ENCODE measurements at places on chromosomes 1 and 21. TPM values are rescaled to one million over a fixed set of nuclear protein-coding genes. Genes with fewer than 3 reads are reported as not detected.
A peak's percentile ranks its signal among the peaks of the same experiment; 100 is the strongest.

The PCP4L1 gene
- not detected for polyA plus RNA-seq

The FAM163A gene
- polyA plus RNA-seq, result not detected

The HMCN1 gene
- 24.1 TPM for polyA plus RNA-seq

The NMNAT2 gene
- 0.28 TPM for polyA plus RNA-seq

The B3GALT5 gene
- polyA plus RNA-seq, result 0.03 TPM

The ZMYND12 gene
- 0.40 TPM for polyA plus RNA-seq

The MEF2D gene
- polyA plus RNA-seq, result 45.4 TPM

The CRNN gene
- not detected for polyA plus RNA-seq

The AGRN gene
- polyA plus RNA-seq, result 78.9 TPM

The CACYBP gene
- polyA plus RNA-seq, result 14.7 TPM

The POGZ gene
- 50.7 TPM for polyA plus RNA-seq

The OR10J1 gene
- not detected for polyA plus RNA-seq

The ATP6V1G3 gene
- polyA plus RNA-seq, result not detected

GRCh38 chr1:223364685-223365382, 858 bp upstream of the SUSD4 start:
- DNase-seq, result no peak

DNA sequence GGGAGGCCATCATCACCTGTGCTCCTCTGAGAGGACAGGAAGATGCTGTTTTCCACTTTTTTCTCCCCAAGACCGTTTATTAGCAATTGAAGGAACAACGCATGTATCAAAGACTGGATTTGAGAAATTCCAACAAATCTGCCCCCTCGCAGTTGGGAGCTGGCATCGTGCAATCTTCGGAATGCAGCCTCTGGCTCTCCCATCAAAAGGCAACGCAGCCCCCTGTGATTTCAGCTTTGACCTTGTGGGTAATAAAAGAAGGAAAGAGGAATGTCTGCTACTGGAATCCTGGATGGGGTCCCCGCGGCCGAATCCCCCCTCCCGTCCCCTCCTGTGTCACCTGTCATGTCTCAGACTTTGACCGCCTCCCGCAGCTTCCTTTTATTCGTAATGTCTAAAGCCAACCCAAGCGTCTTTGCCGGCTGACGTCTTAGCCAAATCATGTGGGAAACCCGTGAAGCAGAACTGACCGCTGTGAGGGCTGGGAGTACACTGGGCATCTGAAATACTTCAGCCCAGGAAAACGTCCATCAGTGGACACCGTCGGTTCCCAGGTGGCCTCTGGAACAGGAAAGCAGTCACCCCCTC, 101.5 kb downstream of the WDR4 start:
- DNase-seq, result no peak

GRCh38 chr1:202860744-202861419, 28.1 kb downstream of the RABIF start:
- DNase-seq, result peak; percentile 39

GRCh38 chr1:109516872-109517271, 7.3 kb upstream of the AMIGO1 start:
- no peak for DNase-seq

GRCh38 chr21:38441153-38441552, 57.1 kb downstream of the ERG start:
- no peak for DNase-seq

- no peak for DNase-seq
Measured at GRCh38 chr1:115505148-115505571, 136.6 kb upstream of the VANGL1 start.

GRCh38 chr1:85230305-85230977, 29.0 kb downstream of the C1orf52 start:
- no peak for DNase-seq

DNA sequence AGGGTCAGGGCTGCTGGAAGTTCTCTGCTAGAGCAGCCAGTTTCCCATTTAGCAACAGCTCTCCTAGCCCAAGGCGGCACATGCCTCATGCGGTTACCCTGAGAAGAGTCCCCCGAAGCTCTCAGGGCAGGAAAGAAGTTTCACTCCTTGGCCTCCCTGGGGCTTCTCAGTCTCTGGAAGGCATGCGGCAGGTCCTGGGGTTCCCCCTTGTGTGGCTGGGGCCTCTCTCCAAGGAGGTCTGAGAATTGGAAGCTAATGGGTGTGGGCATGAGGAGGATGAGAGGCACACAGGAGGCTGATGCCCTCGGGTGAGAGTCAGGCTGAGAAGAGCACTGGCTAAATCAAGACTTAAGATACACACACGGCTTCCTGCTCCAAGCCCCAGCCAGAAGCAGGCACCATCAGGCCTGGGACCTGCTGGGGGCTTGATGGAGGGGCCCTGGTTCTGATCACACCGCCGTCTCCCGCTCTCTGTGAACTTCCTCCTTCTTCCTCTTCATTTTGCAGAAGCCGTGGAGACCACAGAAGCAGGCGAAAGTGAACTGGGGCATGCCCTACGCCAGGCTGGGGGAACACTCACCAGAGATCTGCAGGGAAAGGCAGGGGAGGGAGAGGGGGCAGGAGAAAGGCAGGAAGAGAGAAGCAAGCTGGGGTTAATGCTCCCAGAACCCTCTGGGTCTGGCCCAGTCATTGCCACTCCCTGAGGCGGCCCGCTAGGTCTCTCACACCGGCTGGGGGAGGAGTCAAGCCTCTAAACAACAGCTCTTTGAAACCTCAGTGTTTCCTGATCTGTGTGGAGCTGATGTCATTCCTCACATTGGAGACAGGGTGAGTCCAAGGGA, 15.1 kb downstream of the BLACAT1 start:
- no peak for DNase-seq

DNA sequence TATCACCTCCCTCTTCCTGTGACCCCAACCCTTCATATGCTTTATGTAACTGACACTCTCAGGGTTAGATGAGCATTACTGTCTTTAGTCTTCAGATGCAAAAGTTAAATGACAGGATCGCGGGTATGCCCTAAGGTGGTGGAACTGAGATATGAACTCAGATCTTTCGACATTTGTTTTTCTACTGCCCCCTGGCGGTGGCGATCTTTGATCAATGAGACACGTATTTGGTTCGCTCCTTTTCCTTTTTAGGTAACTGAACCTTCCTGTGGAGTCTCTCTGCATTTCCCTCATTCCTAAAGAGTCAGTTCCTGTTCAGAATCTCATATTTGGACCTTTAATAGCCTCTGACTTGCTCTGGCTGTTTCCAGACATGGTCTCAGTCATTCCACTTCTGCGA, 47.8 kb upstream of the ZP4 start:
- DNase-seq, result no peak

GRCh38 chr1:21706151-21706835, 37.1 kb upstream of the RAP1GAP start:
- no peak for DNase-seq

GRCh38 chr1:181249186-181249585, 160.7 kb downstream of the IER5 start:
- DNase-seq, result no peak

DNA sequence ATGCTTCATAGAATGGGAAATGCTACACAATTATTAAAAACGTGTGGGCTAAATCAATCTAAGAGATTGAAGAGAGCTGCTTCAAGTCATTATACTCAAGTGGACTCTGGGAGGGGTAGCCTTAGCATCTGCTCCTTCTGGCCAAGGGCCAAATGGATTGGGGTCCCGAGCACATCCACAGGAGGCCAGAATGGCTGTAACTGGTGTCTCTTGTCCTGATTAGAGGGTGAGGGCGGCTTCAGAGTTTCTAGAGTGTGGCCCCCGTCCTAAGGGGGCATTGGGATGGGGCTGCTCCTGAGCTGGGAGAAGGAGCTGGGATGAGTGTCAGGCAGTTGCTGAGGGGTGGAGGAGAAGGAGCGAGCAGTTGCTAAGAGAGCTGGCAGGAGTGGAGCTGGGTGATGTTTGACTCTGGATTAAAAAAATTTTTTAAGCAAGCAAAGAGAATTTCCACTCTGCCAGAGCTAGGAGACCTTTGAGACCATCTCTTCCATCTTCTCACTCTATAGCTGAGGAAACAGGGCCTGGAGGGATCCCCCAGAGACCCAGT, 71.3 kb upstream of the TLR5 start:
- DNase-seq, result no peak

GRCh38 chr1:230208619-230209261, 141.7 kb downstream of the GALNT2 start:
- no peak for DNase-seq

DNA sequence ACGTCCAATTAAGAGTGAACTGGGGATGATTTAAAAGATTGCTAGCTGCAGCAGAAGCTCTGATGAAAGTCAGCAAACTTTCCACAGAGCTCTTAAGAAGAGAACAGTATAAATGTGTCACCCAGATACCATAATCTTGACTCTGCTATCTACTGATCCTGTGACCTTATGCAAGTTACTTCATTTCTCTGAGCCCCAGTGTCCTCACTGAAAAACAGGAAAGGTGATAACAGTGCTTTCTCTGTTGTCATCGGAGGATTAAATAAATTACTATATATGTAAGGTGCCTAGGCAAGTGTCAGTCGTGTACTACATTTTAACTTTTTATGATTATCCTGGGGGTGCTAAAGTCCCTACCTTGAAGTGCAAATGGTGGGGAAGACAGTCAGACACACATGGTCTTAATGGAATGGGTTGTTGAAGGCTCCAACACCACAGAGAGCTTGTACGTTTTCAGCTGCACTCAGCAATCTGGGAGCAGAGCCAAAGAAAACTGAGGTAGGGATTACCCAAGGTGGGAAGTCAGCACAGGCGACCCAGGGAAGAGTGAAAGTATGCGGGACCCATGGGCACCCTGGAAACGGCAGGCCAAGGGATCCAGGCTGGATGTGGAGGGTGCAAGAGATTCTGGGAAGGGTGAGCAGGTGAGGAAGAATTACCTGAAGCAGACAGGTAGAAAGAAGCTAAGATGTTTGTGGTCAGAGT, 82.8 kb downstream of the DTL start:
- DNase-seq, result peak; percentile 30

GRCh38 chr1:17011092-17011438, 663 bp downstream of the ATP13A2 start:
- no peak for DNase-seq

- DNase-seq, result no peak
Measured at GRCh38 chr1:185104083-185104482, 52.7 kb downstream of the TRMT1L start.

DNA sequence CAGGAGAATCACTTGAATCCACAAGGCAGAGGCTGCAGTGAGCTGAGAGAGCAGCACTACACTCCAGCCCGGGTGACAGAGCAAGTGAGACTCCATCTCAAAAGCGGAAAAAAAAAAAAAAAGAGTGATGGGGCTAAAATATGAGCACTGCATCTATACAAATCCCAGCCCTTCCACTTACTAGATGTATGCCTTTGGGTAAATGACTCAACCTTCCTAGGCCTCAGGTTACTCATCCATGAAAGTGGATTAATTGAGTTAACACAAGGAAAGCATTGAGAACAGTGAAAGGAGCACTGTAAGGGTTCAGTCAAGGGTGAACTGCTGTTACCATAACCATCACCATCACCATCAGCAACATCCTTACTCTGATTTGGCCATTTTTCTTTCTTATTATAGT, 226.4 kb upstream of the C8B start:
- no peak for DNase-seq

DNA sequence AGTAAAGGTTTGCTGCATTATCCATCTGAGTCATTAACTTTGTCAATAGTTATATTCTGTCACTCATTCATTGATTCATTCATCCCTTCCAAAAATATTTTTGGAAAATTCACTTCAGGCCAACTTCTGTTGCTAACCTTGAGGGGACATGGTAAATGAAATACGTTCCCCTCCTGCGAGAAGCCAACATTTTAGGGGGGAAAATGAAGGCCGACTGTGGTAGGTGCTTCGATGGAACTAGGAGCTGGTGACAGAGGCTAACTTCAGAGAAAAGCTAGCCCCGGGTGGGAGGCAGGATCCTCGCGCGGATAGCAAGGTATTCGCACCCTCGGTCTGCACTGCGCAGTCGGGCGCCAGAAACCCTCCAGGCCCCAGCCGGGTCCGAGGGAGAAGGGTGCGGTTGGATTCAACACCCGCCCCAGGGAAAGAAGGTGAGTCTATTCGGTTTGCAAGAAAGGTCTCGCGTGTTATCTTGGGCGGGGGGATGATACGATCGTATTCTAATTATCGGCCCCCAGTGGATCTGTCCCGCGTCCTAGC, 646 bp upstream of the RRP15 start:
- no peak for DNase-seq

GRCh38 chr21:42443181-42443785, 39.6 kb downstream of the UBASH3A start:
- DNase-seq, result no peak

GRCh38 chr1:114517348-114517747, 6.3 kb upstream of the TRIM33 start:
- no peak for DNase-seq

- DNase-seq, result no peak
Measured at GRCh38 chr1:166184897-166185296, 18.1 kb upstream of the FAM78B start.

DNA sequence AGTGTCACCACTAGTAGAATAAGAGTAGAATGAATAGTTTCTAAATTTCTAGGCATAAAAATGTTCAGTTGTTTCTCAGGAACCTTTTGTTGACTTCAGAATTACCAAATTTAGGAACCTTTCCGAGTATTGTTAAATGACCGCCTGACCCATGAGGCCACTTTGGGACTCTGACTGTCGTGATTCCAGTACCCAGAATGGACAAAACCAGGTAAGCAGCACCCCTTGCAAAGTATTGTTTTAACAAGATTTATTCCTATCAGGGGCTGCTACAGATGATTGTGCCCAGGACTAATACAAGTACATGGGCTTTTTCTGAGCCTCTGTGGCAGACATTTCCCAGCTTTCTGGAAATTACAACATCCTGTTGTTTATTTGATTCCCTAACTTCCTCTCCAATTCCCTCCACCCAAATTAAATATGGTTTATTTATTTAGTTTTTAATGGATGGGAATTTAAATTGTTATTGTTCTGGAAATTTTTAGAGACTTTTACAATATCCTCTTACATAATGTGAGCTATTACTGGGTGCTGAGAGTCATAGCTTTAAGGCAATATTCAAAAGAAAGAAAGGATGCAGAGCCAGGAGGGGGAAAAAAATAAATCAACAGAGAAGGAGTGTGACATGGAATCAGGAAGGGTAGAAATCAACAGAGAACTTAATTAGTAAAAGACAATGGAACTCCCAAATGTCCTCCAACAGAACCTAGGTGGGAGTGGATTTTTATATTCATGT, 37.4 kb upstream of the NTPCR start:
- DNase-seq, result peak; percentile 13

- DNase-seq, result no peak
Measured at GRCh38 chr21:15430577-15430976, 299.2 kb upstream of the USP25 start.

DNA sequence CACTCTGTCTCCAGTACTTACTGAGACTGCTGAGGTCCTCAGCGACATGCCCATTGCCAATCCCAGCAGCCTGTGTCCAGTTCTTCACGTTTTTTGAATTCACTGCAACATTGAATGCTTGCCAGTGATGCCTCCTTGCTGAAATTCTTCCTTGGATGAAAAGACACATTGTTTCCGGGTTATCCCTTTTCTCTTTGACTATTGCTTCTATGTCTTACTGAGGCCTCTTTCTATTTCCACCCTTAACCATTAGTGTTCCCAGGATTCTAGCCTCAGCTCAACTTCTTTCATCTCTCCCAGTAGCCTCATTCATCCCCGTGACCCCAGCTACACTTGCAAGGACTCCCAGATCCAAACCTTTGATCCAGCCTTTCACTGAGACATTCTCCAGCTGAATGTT, 46.5 kb upstream of the KIF26B start:
- no peak for DNase-seq

GRCh38 chr1:182264185-182264584, 127.4 kb downstream of the GLUL start:
- no peak for DNase-seq
